Left ventricle myocardium inferior (tissue), 1 donor: ENCODE measurements at places on chromosomes 1 and 21.
A peak's percentile ranks its signal among the peaks of the same experiment; 100 is the strongest.

DNA sequence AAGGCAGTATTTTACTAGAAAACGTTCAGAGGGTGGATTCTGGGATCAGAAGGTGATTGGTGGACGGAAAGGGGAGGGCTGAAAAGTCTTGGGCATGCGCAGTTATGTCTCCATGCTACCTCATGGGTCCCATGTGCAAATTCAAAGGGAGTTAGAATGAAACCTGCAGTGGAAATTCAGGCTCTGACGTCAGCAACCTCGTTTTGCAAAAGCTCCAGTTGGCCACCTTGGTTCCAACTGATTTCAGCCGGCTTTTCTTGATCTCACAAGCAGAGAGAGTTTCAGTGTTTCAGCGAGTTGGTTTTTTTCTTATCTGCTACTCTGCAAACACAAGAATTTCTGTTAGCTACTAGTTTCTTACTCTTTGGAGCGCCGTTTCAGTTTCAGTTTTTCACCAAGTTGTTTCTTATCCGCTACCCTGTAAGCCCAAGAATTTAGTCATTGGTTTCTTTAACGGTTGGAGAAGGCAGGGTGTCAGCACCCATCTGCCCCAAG is 69.8 kb upstream of the PGBD5 start:
- DNase-seq: no peak

GRCh38 chr1:231929311-231929710 is 302.7 kb downstream of the DISC1 start:
- no peak for DNase-seq

- DNase-seq: no peak
Measured at GRCh38 chr1:66374148-66374547, 159.8 kb upstream of the SGIP1 start.

DNA sequence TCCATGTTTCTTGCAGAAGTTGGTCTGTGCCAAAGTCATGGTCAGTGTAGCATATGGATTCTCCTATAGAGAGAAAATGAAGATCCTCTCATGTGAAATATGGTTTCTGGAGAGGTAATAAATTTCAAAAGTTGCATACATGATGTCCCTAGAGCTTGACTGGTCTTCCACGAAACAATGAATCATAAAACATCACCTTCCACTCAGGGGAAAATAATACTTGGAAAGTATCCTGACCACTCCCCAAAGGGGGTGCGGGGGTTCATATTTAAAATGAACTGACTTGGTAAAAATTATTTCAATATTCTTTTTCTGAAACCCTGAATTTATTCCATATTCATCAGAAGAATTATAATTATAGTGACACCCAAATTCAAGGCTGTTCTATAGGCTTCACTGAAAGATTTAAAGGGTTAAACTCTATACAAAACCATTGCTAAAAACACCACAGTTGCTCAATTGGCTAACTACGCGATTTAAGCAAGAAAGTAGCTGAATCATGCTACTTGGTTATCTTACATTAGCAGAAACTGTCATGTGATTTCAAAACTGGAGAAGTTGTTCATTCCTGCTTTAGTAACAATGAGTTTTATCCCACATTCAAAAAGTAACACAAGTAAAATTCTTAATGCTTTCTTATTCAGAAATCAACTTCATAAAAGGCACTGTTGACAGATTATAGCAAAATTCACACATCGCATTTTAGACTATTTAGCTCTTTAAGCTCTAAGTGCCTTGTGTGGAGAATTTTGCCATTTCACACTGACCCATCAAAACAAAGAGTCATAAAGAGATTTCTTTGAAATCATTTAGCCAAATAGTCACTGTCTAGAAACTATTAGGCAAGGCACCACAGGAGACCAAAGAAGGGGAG is 5.3 kb downstream of the CREG1 start:
- no peak for DNase-seq

- DNase-seq: no peak
Measured at GRCh38 chr21:21101911-21102310, 103.7 kb downstream of the NCAM2 start.

- peak; percentile 10 for DNase-seq
Measured at GRCh38 chr21:45403133-45403824, 1.7 kb upstream of the COL18A1 start.

DNA sequence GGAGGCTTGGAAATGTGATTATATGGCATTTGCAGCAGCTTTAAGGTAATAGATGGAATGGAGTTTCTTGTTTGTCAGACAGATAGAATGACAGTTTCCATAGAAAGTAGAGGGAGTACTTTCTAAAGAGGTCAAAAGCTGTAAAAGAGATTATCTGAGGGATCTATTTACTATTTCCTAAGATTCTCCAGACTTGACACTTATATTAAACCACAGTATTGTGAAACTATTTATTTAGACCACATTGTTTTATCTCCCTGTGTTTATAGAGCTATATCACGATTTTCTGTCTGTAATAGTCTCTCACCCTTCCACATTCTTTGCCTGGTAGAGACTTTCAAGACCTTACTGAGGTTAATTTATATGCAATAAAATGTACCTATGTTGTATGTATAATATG is 66.7 kb downstream of the MAN1A2 start:
- no peak for DNase-seq

- DNase-seq: no peak
Measured at GRCh38 chr1:188237573-188238348, 1409.0 kb downstream of the PLA2G4A start.

DNA sequence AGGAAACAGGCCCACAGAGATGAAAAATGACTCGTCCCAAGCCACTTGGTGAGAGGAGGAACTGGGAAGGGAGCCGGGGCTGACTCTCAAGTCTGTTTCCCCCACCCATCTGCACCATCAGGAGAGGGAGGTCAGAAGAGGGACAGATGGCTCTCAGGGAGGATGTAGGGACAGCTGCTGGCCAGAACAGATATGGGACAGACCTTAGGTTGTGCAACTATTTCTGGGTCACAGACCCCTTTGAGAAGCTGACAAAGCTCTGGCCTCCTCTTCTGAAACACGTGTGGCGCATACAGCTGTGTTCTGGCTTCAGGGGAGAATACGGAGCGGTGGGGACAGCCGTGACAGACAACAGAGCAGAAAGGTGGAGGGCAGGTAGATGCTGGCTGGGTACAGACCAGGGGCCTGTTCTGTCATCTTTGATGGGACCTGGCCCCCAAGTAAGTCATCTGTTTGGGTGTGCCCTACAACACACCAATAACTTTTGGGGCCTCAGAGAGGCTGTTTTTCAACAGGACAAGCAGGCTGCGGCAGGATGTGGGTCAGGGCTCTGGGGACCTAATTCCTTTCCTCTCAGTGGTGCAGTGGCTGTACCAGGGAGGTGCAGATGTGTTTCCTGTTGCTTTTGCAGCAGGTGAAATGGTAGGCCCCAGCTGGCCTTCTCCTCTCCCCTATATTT is 7.3 kb downstream of the SH3BGRL3 start:
- DNase-seq: peak; percentile 67

DNA sequence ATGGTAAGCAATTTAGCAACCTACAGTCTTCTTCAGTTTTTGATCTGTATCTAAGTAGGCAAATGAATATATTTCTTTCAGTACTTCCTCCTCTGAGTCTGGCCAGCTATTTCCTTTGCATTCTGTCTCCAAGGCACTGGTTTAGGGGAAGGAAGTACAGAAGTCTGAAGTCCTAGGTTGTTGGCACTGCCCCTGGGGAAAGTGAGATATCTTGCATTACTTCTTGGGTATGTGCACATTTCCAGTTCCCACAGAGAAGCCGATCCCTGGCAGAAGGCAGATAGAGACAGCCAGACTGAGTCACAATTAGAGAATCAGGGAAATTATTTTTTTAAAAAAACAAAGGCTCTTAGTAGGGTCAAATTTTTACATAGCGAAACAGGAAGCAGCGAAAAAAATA is 98.8 kb downstream of the RASAL2 start:
- DNase-seq: no peak

GRCh38 chr1:200364091-200364759 is 45.6 kb downstream of the ZNF281 start:
- DNase-seq: no peak

- DNase-seq: no peak
Measured at GRCh38 chr1:1355416-1355815, 2.9 kb downstream of the MXRA8 start.

DNA sequence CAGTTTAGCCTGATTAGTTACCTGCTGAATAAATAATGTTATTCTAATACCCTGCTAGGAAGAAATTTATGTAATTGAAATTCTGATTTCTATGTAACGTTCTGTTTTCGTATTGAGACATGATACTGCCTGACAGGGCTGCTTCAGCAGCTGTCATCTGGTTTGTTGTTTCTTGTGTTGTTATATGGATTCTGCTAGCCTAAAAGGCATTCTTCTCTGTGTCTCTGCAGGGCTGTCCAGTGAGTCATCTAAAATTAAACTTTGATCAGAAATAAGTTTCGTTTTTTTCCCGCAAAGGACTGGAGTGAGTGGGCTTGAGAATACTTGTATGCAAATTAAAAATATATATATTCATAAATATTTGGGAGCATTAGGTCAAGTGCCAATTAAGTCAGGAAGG is 93.0 kb downstream of the DYRK1A start:
- no peak for DNase-seq

- DNase-seq: peak; percentile 83
Measured at GRCh38 chr1:3219005-3219790, 150.2 kb downstream of the PRDM16 start.

DNA sequence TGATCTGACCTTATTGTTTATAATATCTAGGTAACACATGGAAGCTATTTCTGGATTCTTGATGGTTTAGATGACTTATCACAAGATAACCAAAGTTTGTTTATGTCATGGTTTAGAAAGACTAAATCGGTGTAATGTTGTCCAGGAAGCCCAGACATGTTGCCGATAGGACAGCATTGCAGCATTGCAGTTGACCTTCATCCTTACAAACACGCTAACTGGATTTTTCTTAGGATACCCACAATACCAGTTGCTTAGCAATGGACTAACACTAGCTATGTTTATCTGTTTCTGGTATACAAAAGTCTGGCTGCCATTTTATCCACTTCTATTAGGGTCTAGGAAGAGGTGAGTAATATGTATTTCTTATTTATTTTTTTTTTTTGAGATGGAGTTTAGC is 11.7 kb upstream of the DPH5 start:
- no peak for DNase-seq

- no peak for DNase-seq
Measured at GRCh38 chr1:171090604-171091003, at the start of gene FMO3. Gene FMO3, plus strand, starts transcription at chr1:171090905. Its CDS starts 1,754 bp downstream, at chr1:171092659.

- no peak for DNase-seq
Measured at GRCh38 chr21:28522014-28522799, 470.5 kb downstream of the LTN1 start.

DNA sequence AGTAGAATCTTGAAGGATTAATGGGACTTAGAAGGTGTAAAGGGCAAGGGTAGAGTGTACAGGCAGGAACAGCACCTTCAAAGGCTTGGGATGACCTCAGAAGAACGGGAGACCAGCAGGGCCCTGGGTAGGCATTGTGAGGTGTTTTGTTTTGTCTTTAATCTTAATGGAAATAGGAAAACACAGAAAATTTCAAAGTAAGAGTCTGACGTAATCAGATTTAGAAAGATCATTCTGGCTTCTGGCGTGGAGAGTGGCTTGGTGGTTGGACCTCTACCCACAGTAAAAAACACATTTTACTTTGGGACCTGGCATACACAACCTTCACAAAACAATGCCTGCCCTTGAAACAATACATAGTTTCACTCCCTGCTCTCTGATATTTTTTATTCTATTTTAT is 4.1 kb downstream of the MOV10 start:
- no peak for DNase-seq

GRCh38 chr1:83033682-83034081 is 965.2 kb downstream of the TTLL7 start:
- no peak for DNase-seq

DNA sequence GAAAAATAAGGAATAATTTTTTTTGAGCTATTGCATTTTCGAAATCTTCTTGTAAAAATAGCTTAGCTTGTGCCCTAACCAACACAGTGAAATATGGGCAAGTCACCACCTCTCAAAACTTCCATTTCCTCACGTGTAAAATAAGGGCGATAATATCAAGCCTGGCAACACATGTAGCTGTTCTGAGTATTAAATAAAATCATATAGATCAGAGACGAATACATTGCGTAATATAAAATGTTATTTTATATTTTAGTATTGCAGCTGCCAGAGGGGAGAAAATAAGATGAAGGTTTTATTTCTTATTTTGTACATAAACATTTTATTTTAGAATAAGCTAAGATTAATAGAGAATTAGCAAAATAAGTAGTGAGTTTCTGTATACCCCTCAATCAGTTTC is 85.9 kb downstream of the C21orf91 start:
- DNase-seq: no peak

DNA sequence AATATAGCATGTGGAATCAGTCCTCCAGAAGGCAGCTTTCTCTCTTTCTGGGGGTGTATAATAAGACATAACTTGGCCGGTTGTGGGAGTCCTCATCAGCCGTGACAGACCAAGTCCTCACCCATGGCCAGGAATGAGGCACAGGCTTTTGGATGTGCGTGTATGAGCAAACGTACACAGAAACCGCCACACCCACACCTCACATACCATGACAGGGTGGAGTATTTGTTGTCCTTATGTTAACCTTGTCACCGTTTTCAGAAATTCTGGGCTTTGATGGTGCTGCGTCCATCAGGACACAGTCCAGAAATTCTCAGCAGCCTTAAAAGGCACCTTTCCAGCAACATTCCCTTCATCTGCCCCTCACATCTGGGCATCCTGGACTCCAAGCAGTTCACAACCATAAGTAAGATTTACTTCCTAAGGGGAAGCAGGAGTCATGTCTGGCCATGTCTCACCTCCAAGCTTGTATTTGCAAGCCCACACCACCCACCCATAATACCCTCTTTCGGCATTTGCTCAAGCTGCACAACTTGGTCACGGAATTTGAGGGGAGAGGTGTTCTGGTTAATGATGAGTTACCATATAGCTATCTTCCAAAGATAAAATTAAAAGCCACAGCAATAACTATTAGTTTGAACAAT is 12.4 kb downstream of the C1orf116 start:
- no peak for DNase-seq

DNA sequence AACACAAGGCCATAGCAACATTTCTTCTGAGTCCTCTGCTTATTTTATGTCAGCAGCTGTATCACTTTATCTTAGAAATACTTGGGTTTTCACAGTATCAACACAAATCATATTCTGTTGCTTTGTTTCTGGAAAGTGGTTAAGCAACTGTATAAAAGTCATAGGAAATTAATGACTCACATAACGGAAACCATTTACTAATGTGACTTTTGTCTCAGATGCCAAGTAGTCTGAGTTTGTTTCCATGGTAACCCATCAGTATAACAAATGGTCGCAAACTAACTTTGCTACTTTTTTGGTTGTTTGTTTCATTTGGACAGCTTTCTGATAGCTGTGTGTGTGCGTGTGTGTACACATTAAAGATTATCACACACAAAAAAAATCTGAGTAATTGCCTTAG is 31.1 kb downstream of the EEIG2 start:
- DNase-seq: no peak

DNA sequence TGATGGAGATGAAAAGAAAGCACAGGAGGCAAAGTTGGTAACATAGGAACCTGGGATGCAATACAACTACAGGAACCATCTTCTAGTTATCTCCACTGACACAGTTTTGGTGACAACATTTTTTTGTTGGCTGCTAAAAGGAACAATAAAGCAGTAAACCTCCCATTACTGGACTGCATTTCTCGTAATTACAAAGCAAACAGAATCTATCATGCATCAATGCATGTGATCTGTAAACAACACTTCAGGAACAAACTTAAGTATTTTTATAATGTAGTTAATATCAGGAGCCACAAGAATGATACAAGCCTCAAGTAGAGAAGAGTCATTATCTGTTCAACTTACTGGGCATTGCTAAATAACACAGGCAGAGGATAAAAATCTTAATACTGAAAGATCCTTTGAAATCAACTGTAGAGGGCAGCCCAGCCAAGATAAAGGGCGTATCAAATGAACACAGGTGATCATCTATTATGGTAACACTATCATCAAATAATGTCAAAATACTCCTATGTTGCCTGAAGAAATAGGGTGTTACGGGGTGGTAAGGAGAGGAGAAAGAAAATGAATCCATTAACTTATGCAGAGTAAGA is 193.3 kb downstream of the EIF4G3 start:
- no peak for DNase-seq
